ENCODE measurements at places on chromosomes 12 and 14.

GRCh38 chr12:68482660-68483059, 128.0 kb upstream of the RAP1B start:
- H3K27me3 ChIP-seq, result no peaks in the 10 kb centered on the region
- no peak overlapping the region for H3K27ac ChIP-seq
- no peaks in the 10 kb centered on the region for H3K36me3 ChIP-seq
- DNase-seq, result no peak
- peaks cover 3% of the 10 kb centered on the region for H3K4me1 ChIP-seq

GRCh38 chr14:58167057-58167456, 15.0 kb upstream of the ARMH4 start:
- DNase-seq, result no peak
- no peaks in the 10 kb centered on the region for H3K27me3 ChIP-seq
- no peak overlapping the region for H3K27ac ChIP-seq
- H3K4me1 ChIP-seq, result no peaks in the 10 kb centered on the region

GRCh38 chr12:69896653-69897381, 71.8 kb downstream of the MYRFL start:
- H3K27me3 ChIP-seq, result no peaks in the 10 kb centered on the region
- no peak overlapping the region for H3K27ac ChIP-seq
- H3K36me3 ChIP-seq, result no peaks in the 10 kb centered on the region
- no peak for DNase-seq

GRCh38 chr12:96233168-96233567, 39.0 kb downstream of the ELK3 start:
- H3K4me1 ChIP-seq, result peaks cover 36% of the 10 kb centered on the region
- no peak overlapping the region for H3K27ac ChIP-seq
- no peaks in the 10 kb centered on the region for H3K27me3 ChIP-seq
- DNase-seq, result no peak
- peaks cover 13% of the 10 kb centered on the region for H3K36me3 ChIP-seq

GRCh38 chr14:73264080-73264884, 27.0 kb downstream of the PAPLN start:
- no peaks in the 10 kb centered on the region for H3K36me3 ChIP-seq
- no peak for DNase-seq
- no peaks in the 10 kb centered on the region for H3K4me1 ChIP-seq

- H3K4me3 ChIP-seq, result no peak overlapping the region
- no peaks in the 10 kb centered on the region for H3K27me3 ChIP-seq
- no peak overlapping the region for H3K27ac ChIP-seq
- no peaks in the 10 kb centered on the region for H3K36me3 ChIP-seq
- DNase-seq, result no peak
- no peaks in the 10 kb centered on the region for H3K4me1 ChIP-seq
Observed at GRCh38 chr14:51203881-51204280, 36.2 kb upstream of the TMX1 start.

- H3K4me3 ChIP-seq, result no peak overlapping the region
- no peak for DNase-seq
- no peaks in the 10 kb centered on the region for H3K4me1 ChIP-seq
- H3K27me3 ChIP-seq, result no peaks in the 10 kb centered on the region
Observed at GRCh38 chr12:75305412-75306332, 24.5 kb downstream of the CAPS2 start.

DNA sequence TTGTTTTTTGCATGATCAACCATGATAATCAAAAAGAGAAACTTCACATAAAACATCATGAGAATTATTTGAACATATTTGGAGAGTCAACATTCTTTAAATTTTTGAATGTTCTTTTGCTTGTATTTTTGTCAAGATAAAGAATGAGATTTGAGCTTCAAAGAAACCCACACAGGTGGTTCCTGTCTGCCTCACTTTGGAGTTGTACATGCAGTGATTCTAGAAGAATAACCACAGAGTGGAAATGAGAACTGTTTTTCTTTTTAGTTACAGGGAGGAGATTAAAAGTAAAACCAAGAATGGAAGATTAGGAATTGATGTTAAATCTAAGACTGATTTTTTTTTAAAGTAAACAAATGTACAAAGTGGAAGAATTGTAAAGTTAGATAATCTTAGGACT, 2.3 kb upstream of the ZNF705A start:
- H3K27ac ChIP-seq, result no peak overlapping the region
- no peaks in the 10 kb centered on the region for H3K36me3 ChIP-seq
- no peak overlapping the region for H3K4me3 ChIP-seq
- no peaks in the 10 kb centered on the region for H3K27me3 ChIP-seq
- no peak for DNase-seq

DNA sequence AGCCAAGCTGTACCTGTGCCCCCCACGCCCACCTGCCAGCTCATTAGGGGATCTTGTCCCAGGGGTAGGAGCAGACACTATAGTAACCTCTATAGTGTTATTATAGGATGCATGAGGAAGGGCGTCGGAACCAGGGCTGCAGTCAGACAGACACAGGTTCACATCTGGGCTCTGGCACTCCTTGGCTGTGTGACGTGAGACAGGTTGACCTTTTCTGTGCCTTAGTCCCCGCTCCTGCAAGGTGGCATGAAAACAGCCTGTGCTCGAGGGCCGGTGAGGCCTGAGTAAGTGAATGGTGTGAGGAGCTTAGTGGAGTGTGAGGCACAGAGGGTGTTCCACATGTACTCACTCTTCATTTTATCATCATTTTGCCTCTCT, 19.0 kb downstream of the ASB2 start:
- H3K4me3 ChIP-seq, result no peak overlapping the region
- no peaks in the 10 kb centered on the region for H3K27me3 ChIP-seq
- no peaks in the 10 kb centered on the region for H3K36me3 ChIP-seq
- no peak for DNase-seq
- peaks cover 93% of the 10 kb centered on the region for H3K4me1 ChIP-seq
- H3K27ac ChIP-seq, result peak overlapping the region; percentile 8

GRCh38 chr14:60116181-60116580, 24.5 kb downstream of the PCNX4 start:
- no peak overlapping the region for H3K4me3 ChIP-seq
- no peak overlapping the region for H3K27ac ChIP-seq
- peaks cover 30% of the 10 kb centered on the region for H3K36me3 ChIP-seq
- no peak for DNase-seq
- H3K4me1 ChIP-seq, result no peaks in the 10 kb centered on the region
- no peaks in the 10 kb centered on the region for H3K27me3 ChIP-seq

DNA sequence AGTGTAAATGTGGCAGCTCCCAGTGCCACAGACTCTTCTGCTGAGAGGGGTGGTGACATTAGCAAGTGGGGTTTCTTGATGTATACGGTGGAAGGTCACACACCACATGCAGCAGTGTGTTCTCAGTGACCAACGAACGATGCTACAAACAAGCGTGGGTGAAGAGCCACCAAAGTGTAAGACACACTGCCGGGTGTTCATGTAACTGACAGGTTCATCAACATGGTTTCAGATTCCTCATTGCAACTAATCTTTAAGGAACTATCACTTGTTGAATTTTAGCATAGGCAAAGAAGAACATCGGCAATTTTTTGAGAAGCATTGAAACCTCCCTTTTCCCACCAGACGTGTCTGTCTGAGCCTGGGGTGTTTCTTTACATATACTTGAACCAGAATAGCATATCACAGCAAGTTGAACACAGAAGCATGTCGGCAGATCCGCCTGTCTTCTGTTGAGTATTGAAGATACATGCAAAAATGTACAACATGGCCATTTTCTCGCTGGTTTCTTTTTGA, 58.8 kb downstream of the PPP2R5C start:
- DNase-seq, result no peak
- H3K27ac ChIP-seq, result peak overlapping the region; percentile 99
- peaks cover 57% of the 10 kb centered on the region for H3K4me1 ChIP-seq
- peak overlapping the region; percentile 35 for H3K4me3 ChIP-seq
- no peaks in the 10 kb centered on the region for H3K27me3 ChIP-seq
